ENCODE measurements at places on chromosomes 12 and 14. TPM values are rescaled to one million over a fixed set of nuclear protein-coding genes. Genes with fewer than 3 reads are reported as not detected.
A peak's percentile ranks its signal among the peaks of the same experiment; 100 is the strongest.

The BORCS5 gene
- 6.2 TPM for total RNA-seq

The CMA1 gene
- total RNA-seq, result not detected

The GLT8D2 gene
- 5.6 TPM for total RNA-seq

The MYF5 gene
- not detected for total RNA-seq

The CBLN3 gene
- total RNA-seq, result 0.48 TPM

The TCL1B gene
- total RNA-seq, result not detected

The RNF212B gene
- not detected for total RNA-seq

The CIDEB gene
- total RNA-seq, result 2.0 TPM

The TMTC1 gene
- total RNA-seq, result 60.3 TPM

The ANKRD33 gene
- total RNA-seq, result not detected

GRCh38 chr14:99138999-99139865 is 132.8 kb downstream of the BCL11B start:
- H3K4me3 ChIP-seq, result no peak overlapping the region
- no peak overlapping the region for H3K27ac ChIP-seq

- H3K4me3 ChIP-seq, result no peak overlapping the region
- DNase-seq, result no peak
- no peaks in the 10 kb centered on the region for H3K4me1 ChIP-seq
Observed at GRCh38 chr14:90552465-90553297, 155.9 kb downstream of the CALM1 start.

- H3K4me3 ChIP-seq, result peak overlapping the region; percentile 14
- no peak overlapping the region for H3K27ac ChIP-seq
- no peaks in the 10 kb centered on the region for H3K36me3 ChIP-seq
- peaks cover 16% of the 10 kb centered on the region for H3K27me3 ChIP-seq
Observed at GRCh38 chr14:32932302-32932913, 6.3 kb upstream of the NPAS3 start.

GRCh38 chr12:113983265-113983664 is 17.1 kb upstream of the RBM19 start:
- no peak overlapping the region for H3K4me3 ChIP-seq
- H3K27me3 ChIP-seq, result no peaks in the 10 kb centered on the region
- H3K36me3 ChIP-seq, result no peaks in the 10 kb centered on the region
- no peak overlapping the region for H3K27ac ChIP-seq
- H3K4me1 ChIP-seq, result no peaks in the 10 kb centered on the region
- no peak for DNase-seq

- no peak within 1 kb of the TSS for H3K27ac ChIP-seq
- DNase-seq, result no peak
- H3K4me1 ChIP-seq, result no peaks in the 10 kb centered on the region
- no peaks in the 10 kb centered on the region for H3K36me3 ChIP-seq
- H3K4me3 ChIP-seq, result no peak within 1 kb of the TSS
Observed at GRCh38 chr12:7444076-7444475, at the start of gene CD163L1. CD163L1 (minus strand) TSS chr12:7444153; CDS start chr12:7444127, 26 bp downstream.

GRCh38 chr14:96571311-96571710 is 69.1 kb downstream of the PAPOLA start:
- H3K36me3 ChIP-seq, result no peaks in the 10 kb centered on the region
- no peak overlapping the region for H3K27ac ChIP-seq
- DNase-seq, result no peak
- no peaks in the 10 kb centered on the region for H3K4me1 ChIP-seq

DNA sequence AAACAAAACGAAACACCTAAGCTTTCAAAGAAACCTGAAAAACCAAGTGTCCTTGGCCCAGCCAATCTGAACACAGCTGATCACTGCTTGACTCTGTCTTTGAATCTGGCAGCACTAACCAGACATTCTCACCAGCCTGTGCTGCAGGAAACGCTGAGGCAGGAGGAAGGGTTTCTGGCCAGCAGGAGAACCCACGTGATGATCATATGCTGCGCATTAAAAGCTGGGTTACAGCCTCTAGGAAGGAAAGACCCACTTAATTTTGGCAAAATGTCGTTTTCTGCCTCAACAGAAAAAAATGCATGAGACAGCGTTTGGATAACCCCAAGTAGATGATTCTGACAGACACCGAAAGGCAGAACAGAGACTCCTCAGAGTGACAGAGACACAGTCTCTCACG is 9.8 kb downstream of the APPL2 start:
- H3K27me3 ChIP-seq, result no peaks in the 10 kb centered on the region
- peaks cover 3% of the 10 kb centered on the region for H3K4me1 ChIP-seq
- peak overlapping the region; percentile 27 for H3K27ac ChIP-seq
- peak; percentile 69 for DNase-seq
- peaks cover 21% of the 10 kb centered on the region for H3K36me3 ChIP-seq
- H3K4me3 ChIP-seq, result no peak overlapping the region

GRCh38 chr14:49924852-49925251 is 32.0 kb downstream of the ARF6 start:
- H3K36me3 ChIP-seq, result no peaks in the 10 kb centered on the region
- no peak overlapping the region for H3K4me3 ChIP-seq
- DNase-seq, result no peak
- H3K27ac ChIP-seq, result no peak overlapping the region
- H3K27me3 ChIP-seq, result no peaks in the 10 kb centered on the region

DNA sequence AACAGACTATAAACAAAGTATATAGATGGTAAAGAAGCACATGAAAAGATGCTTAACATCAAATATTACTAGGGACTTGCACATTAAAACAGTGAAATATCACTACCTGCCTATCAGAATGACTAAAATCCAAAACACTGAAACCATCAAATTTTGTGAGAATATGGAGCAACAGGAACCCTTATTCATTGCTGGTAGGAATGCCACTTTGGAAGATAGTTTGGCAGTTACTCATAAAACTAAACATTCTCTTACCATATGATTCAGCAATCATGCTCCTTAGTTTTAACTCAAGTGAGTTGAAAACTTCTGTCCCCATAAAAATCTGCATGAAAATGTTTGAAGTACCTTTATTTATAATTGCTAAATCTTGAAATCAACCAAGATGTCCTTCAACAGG is 297.6 kb downstream of the DAD1 start:
- no peaks in the 10 kb centered on the region for H3K4me1 ChIP-seq
- no peaks in the 10 kb centered on the region for H3K27me3 ChIP-seq
- H3K36me3 ChIP-seq, result no peaks in the 10 kb centered on the region
- no peak overlapping the region for H3K27ac ChIP-seq
- no peak for DNase-seq

DNA sequence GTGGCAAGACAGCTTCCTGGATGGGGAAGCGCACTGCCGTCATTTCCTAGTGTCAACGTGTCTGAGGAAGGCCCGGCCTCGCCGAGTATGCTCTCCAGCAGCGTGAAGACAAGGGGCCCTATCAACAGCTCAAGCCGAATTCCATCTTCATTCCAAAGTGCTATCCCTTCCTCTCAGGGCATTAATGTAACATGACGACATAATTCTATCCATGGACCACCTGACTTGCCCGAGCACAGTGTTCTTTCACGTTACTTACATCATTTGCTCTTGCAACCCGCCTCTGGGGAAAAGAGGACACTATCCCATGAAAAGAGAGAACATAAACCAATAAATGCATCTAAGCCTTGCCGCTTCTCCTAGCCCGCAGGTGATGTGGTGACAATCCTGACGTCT is 22.9 kb downstream of the CCDC92 start:
- no peak overlapping the region for H3K27ac ChIP-seq
- no peak for DNase-seq
- no peaks in the 10 kb centered on the region for H3K36me3 ChIP-seq
- H3K4me3 ChIP-seq, result no peak overlapping the region

GRCh38 chr12:109065154-109065852 is 12.9 kb downstream of the USP30 start:
- H3K27ac ChIP-seq, result no peak overlapping the region
- no peaks in the 10 kb centered on the region for H3K4me1 ChIP-seq
- no peaks in the 10 kb centered on the region for H3K27me3 ChIP-seq
- H3K36me3 ChIP-seq, result peaks cover 39% of the 10 kb centered on the region
- no peak for DNase-seq
- no peak overlapping the region for H3K4me3 ChIP-seq

GRCh38 chr14:90191585-90191984 is 64.8 kb upstream of the PSMC1 start:
- no peaks in the 10 kb centered on the region for H3K4me1 ChIP-seq
- H3K27me3 ChIP-seq, result no peaks in the 10 kb centered on the region
- no peaks in the 10 kb centered on the region for H3K36me3 ChIP-seq
- no peak overlapping the region for H3K27ac ChIP-seq
- no peak overlapping the region for H3K4me3 ChIP-seq
- no peak for DNase-seq

DNA sequence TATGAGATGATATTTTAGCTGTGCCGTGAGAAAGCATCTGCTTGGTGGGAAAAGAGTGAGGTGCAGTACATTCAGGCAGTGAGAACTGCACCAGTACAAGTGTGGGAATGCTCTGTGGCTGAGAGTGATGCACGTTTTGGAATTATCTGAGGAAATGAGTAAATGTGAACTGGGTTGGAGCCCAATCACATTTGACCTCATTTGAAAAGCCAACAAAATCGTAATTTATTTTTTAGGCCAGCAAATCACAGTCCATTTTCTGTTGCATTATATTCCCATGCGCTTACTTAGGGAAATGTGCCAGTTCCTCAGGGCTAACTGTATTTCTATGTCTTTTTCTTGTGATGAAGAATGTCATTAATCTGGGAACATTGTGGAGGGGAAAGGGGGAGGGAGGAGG is 77.3 kb downstream of the SNAPC1 start:
- no peak overlapping the region for H3K27ac ChIP-seq
- H3K36me3 ChIP-seq, result no peaks in the 10 kb centered on the region
- no peak overlapping the region for H3K4me3 ChIP-seq
- H3K4me1 ChIP-seq, result no peaks in the 10 kb centered on the region
- H3K27me3 ChIP-seq, result no peaks in the 10 kb centered on the region

DNA sequence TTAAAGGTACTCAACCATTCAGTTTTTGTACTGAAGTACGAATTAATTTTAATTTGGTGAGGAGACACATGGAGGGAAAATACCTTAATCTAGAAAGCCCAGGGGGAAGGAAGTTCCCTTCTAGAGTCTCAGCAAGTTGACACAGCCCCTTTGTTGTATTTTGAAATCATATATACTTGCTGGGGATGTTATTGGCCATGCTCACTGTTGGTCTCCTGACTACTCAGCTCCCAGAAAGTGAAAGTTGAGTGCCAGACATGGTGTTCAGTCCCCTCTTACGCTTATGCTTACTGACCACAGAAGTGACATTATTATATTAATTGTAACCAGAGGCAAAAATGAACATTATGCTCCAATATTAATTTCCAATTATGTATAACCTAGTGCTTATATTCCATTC is 28.1 kb downstream of the ARF6 start:
- no peak for DNase-seq
- H3K36me3 ChIP-seq, result no peaks in the 10 kb centered on the region
- H3K4me1 ChIP-seq, result no peaks in the 10 kb centered on the region
- H3K27ac ChIP-seq, result no peak overlapping the region
- no peak overlapping the region for H3K4me3 ChIP-seq
- no peaks in the 10 kb centered on the region for H3K27me3 ChIP-seq

- H3K27ac ChIP-seq, result no peak overlapping the region
- peaks cover 12% of the 10 kb centered on the region for H3K4me1 ChIP-seq
- no peaks in the 10 kb centered on the region for H3K36me3 ChIP-seq
- no peak overlapping the region for H3K4me3 ChIP-seq
- no peaks in the 10 kb centered on the region for H3K27me3 ChIP-seq
Observed at GRCh38 chr12:30134229-30134628, 350.5 kb upstream of the TMTC1 start.

DNA sequence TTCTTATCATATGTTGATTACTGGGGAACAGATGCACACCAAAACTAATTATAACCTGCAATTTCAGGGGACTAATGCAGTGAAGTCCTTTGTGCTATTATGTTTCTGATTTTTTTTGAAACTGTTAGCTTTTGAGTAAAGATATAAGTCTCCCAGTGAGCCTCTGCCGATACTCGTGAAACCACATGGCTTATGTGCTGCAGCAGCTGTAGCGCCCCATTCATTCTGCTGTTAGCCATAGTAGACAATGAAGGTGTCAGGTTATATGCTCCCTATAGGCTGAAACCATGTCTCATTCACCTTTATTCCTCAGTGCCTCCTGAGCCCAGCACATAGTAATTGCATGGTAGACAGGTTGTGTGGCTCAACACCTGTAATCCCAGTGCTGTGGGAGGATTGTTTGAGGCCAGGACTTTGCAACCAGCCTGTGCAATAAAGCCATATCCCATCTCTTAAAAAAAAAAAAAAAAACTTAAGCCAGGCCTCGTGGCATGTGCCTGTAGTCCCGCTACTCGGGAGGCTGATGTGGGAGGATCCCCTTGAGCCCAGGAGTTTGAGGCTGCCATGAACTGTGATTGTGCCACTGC is 25.0 kb downstream of the GOLGA5 start:
- DNase-seq, result no peak
- H3K4me1 ChIP-seq, result no peaks in the 10 kb centered on the region
- no peaks in the 10 kb centered on the region for H3K27me3 ChIP-seq
- peaks cover 83% of the 10 kb centered on the region for H3K36me3 ChIP-seq

GRCh38 chr12:58576916-58577315 is 343.4 kb downstream of the LRIG3 start:
- H3K4me1 ChIP-seq, result no peaks in the 10 kb centered on the region
- no peak overlapping the region for H3K27ac ChIP-seq
- H3K36me3 ChIP-seq, result no peaks in the 10 kb centered on the region
- no peak for DNase-seq
- no peak overlapping the region for H3K4me3 ChIP-seq
- no peaks in the 10 kb centered on the region for H3K27me3 ChIP-seq

DNA sequence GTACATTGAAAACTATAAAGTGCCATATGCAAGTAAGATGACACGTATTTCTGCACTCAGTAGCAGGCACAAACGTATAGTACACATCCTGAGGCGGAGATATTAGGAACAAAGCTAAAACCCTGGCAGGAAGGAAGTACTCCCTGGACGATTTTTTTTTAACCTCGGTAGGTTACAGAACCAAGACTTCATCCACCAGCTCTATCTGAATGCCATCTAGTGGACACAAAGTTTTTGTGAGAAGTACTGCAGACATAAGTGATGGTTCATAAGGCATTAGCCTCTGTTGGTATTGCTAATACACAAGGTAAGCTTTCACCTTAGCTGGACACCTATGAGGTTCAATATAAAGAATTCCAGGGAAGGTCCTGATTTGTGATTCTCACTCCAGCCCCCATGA is 83.0 kb upstream of the CCDC196 start:
- no peaks in the 10 kb centered on the region for H3K36me3 ChIP-seq
- H3K27me3 ChIP-seq, result no peaks in the 10 kb centered on the region
- no peak for DNase-seq
- no peaks in the 10 kb centered on the region for H3K4me1 ChIP-seq
- no peak overlapping the region for H3K27ac ChIP-seq
- no peak overlapping the region for H3K4me3 ChIP-seq
